GDM1 (cell line): ENCODE measurements at places on chromosomes 7 and 10.

DNA sequence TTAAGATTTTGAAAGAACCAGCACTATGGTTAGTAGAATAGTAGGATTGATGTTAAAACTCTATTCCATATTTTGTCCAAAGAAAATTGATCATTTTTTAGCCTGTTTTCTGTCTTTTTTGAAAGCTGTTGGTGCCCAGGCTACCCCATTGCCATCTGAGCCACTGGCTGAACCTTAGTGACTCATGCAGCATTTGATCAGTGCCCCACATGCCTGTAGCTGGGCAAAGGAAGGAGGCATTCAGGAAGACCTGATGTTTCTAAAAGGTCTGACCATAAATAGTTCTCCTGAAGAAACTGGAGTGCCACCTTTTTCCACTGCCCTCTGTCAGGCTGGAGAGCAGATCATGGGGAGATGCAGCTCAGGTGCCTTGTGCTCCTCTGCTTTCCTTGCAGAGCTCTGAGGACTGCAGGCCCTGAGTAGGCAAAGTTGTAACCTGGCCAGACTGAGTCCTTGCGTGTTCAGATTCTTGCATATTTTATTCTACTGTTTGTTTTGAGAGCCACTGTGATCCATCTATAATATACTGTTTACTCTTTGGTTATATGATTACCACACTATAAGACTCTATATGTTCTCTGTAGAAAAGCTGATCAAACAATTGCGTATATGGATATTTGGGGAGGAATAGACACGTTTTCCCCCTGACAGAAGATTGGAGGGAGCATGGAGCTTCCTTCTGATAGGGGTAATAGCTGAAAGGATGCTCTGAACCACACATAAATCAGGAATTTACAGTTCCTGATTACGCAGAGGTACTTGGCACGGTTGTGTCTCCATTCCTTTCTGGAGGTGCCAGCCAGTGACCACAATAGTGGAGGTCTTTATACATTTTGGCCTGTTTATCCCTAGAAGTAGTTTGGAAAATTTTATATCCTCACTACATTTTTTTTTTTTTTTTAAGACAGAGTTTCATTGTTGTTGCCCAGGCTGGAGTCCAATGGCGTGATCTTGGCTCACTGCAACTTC lies 48.9 kb upstream of the GJD4 start:
- DNase-seq, result no peak

DNA sequence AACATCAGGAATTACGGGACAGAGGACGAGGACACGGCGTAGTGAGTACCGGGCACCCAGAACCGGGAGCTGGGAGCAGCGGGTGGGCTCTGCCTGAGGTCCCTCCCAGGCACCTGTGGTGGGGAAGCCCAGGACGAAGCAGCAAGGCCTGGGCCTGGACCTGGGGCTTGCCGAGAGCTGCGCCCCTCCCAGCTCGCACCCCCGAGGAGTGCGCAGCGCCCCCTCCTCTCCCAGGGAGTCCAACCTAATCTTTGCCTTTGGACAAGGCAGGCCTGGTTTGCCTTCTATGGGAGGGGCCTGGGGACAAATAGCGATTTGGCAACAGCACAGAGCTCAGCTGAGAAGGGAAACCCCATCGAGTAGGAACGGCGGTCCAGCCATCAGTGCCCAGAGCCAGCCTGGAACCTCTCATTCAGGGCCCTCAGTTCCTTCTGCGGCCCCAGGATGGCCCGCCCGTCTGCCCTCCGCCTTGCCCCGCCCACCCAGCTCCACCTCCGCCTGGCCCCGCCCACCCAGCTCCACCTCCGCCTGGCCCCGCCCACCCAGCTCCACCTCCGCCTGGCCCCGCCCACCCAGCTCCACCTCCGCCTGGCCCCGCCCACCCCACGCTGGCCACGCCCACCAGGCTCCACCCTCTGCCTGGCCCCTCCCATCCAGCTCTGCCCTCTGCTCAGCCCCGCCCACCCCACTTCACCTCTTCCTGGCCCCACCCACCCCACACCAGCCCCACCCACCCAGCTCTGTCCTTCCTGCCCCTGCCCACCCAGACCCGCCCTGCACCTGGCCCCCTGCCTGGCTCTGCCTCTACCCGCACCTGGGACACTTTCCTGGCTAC lies 32.5 kb upstream of the KNDC1 start:
- DNase-seq, result no peak

DNA sequence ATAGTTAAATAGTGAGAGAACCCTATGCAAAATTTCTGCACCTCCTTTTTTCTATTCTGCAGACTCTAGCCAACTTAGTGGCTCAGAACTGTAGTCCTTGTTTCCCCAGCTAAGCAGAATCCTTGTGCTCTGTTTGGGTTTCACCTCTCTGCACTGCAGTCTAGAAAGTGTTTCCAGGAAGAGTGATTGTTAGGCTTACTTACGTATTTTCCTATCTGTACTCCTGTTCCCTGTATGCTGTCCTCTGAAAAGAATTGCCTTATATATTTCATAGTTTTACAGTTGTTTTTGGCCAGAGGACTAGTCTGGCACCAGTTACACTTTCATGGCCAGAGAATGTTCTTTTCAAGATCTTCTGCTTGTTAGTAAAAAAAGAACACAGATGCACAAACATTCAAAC lies 154.6 kb upstream of the POT1 start:
- DNase-seq, result no peak

DNA sequence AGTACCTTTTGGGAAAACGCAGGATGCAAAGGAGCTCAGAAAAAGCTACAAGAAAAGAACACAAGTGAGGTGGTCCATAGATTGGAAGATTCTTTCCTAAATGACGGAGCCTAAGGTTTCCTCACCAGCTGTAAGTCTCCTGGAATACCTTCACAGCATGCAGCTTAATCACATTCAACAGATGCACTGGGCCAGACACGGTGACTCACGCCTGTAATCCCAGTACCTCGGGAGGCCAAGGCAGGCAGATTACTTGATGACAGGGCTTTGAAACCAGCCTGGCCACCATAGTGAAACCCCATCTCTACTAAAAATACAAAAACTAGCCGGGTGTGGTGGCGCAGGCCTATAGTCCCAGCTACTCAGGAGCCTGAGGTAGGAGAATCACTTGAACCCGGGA lies 228.7 kb downstream of the FRMD4A start:
- no peak for DNase-seq

- no peak for DNase-seq
These were observed 77.8 kb upstream of the PIP4K2A start for GRCh38 chr10:22792161-22792560.
